ENCODE measurements at places on chromosomes 2 and 18.
A peak's percentile ranks its signal among the peaks of the same experiment; 100 is the strongest.

- no peak for DNase-seq
Observed at GRCh38 chr18:60082790-60083189, 183.0 kb downstream of the PMAIP1 start.

DNA sequence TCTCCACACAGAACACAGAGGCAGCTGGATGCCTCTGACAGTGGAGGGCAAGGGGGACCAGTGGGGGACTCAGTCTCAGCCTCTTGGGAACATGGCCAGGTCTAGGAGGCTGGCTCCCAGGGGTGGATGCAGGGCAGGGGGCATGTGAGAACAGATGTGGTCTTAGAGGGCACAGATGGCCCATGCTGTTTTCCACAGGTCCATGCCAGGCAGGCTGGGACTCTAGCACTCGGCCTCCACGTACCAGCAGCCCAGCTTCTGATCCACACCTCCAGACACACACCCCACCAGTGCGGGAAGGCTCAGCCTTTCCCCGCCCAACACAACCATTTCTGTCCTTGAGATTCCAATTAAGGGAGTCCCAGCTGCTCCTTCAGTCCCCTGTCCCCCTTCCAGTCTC, 42.4 kb downstream of the TNS1 start:
- DNase-seq = no peak

DNA sequence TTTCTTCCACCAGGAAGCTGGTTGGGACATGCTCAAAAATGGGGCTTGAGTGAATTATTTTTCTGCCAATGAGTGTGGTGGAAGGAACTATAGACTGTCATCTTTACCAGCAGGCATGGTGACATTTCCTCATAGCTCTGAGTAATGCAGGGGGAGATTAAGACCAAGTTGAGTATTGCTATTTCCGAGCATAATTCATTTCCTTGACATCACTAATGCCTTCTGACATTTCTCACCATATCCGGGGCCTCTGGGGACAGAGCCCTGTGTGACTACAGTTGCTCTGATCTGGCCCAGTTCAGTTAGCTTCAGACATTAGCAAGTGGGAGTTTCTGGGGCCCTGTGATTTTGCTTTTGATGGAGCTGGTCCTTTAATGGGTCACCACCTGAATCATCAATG, 410.4 kb downstream of the MEIS1 start:
- peak; percentile 92 for DNase-seq

DNA sequence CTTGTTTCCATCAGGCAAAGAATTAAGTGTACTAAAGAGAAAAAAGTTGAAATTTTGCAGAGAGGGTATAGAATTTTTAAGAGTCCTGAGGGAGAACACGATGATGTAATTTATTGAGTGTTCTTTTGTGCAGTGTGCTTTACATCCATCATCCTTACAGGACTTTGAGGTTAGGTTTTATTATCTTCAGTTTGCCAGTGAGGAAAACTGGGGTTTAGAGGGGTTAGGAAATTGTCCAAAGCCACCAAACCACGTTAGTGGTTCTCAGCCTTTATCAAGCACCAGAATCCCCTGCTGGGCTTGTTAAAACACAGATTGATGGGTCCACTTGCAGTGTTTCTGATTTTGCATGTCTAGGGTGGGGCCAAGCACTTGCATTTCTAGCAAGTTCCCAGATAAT, 277.5 kb downstream of the KCNS3 start:
- no peak for DNase-seq

GRCh38 chr2:20496076-20496872, 49.4 kb downstream of the RHOB start:
- DNase-seq = no peak

Data from Karpas-422 (cell line).